ENCODE measurements at places on chromosomes 5 and 9.
A peak's percentile ranks its signal among the peaks of the same experiment; 100 is the strongest.

GRCh38 chr9:95087659-95088242, 229.8 kb downstream of the FANCC start:
- DNase-seq: peak; percentile 50

DNA sequence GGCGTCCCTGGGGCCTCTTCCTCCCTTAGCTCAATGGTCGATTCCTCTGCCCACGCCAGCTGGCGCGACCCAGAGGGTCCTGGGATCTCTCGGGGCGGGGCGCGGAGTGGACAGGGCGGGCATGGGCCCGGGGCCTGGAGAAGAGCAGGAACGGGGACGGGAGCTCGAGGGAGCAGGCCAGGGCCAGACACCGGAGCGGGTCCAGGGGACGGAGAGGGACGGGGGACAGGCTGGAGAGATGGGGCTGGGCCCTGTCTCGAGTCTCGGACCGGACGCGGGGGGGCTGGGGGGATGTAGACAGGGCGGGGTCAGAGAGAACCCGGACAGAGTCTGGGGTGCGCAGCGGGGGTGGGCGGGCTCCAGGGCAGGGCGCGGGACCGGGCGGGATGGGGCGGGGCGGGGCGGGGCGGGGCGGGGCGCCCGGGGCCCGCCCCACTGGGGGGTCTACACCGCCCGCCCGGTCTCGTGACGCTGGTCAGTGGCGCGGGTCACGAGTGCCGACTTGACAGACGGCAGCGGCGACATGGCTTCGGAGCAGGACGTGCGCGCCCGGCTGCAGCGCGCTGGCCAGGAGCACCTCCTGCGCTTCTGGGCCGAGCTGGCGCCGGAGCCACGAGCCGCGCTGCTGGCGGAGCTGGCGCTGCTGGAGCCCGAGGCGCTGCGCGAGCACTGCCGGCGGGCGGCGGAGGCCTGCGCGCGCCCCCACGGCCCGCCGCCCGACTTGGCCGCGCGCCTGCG, at the start of gene UAP1L1:
UAP1L1 (plus strand) TSS at position 508 of the 738 bp plus-strand sequence; CDS start at position 524, 16 bp downstream.
- peak; percentile 45 for DNase-seq

DNA sequence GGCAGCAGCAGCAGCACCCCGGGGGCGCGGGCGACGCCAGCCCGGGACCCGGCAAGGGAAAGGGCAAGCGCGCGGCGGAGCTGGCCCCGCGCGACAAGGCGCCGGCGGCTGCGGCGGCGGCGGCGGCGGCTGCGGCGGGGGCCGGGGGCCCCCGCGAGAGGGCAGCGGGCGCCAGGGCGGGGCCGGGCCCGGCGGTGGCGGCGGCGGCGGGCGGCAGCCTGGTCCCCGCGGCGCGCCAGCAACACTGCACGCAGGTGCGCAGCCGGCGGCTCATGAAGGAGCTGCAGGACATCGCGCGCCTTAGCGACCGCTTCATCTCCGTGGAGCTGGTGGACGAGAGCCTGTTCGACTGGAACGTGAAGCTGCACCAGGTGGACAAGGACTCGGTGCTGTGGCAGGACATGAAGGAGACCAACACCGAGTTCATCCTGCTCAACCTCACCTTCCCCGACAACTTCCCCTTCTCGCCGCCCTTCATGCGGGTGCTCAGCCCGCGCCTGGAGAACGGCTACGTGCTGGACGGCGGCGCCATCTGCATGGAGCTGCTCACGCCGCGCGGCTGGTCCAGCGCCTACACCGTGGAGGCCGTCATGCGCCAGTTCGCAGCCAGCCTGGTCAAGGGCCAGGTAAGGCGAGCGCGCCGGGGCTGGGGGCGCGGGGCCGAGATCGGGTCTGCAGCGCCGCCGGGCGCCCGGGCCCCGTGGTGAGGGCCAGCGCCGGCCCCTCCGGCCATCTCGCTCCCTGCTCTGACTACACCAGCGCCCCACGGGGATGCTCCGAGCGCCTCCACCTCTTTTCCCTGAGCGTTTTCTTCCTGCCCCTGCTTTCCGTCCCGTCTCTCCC, at the start of gene UBE2QL1:
UBE2QL1 (plus strand) TSS at position 238 of the 843 bp plus-strand sequence; CDS start at position 273, 35 bp downstream.
- no peak for DNase-seq

GRCh38 chr5:61969347-61969746, 336.7 kb upstream of the KIF2A start:
- DNase-seq: no peak

GRCh38 chr5:143657647-143658285, 154.2 kb upstream of the HMHB1 start:
- peak; percentile 33 for DNase-seq

DNA sequence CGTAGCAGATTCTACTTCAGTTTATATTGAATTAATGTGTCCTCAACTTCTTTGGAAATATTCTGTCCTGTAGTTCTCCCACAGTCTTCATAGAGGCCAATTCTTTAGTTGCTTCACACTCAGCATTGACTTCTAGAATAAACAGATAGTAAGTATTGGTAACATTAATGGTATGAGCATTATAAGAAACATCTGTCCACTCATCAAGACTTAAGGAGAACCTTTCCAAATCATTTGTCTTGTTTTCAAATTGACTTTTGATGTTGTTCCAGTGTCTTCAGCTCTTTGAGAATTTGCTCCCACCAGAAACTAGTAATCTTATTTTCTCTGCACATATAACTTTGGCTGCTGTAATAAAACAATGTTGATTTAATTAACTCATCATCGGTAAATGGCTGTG, 18.3 kb downstream of the RANBP17 start:
- DNase-seq: no peak

DNA sequence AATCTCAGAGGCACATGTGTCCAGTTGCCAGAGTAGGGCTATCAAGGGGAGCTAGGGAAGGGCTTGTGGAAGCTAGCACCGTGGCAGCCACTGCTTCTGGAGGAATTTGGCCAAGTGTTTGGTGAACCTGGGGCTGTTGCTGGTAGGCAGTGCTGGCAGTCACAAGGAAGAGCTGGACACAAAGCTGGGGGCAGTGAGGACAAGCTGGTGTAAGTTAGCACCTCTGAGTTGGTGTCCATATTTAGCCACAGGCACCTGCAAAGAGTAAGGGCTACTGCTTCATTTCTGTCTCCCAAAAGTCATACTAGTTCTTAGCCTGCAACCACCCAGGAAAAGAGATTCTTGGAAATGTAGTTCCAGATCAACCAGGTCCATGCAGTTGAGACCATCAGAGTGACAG, 359.4 kb downstream of the CSNK1G3 start:
- DNase-seq: no peak

- DNase-seq: no peak
These were observed 799.1 kb downstream of the TAF11L14 start for GRCh38 chr5:18433336-18433735.

DNA sequence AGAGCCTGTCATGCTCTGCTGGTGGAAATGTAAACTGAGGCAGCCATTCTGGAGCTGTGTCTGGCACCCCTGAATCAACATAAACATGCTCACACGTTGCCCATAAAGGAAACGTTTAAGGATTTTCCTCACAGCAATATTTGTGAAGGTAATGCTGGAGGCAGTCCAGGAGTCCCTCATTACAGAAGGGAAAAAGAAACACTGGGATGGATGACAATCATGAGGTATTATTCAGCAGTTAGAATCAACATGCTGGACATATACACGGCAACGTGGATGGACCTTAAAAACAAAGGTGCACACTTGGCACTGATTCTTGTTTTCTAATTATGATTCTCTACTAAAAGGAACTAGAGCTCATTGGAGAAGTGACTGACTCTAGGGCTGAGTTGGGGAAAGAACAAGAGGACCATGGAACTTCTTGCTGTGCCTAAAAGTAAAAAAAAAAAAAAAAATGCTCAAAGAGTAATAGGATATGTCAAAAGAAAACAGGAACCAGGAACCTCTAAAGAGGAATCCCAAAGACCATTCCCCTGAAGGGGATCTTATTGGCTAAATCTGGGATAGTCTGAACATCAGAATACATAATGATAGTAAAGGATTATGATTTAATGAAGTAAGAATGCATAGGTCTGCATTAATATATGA, 18.6 kb downstream of the B4GALT1 start:
- DNase-seq: no peak

GRCh38 chr5:107658528-107658927, 12.2 kb downstream of the EFNA5 start:
- DNase-seq: no peak

DNA sequence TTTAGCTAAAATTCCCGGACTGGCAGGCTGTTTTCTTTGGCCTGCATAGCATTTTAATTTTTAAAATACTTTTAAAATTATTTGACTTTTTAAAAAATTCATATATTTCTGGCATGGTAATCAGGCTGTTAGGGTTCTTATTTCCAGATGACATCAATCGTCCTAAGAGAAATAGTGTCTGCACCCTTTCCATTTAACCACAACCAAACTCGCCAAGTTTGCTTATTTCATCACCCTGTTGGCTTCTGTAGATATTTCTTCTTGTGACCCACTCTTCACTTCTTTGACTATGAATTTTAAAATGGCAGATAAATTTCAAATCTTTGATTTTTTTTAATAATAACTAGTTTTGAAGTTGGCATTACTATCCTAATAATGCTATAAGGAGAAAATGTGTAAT, 675.7 kb upstream of the FTMT start:
- no peak for DNase-seq

GRCh38 chr9:125745018-125745417, 2.2 kb upstream of the PBX3 start:
- DNase-seq: no peak

DNA sequence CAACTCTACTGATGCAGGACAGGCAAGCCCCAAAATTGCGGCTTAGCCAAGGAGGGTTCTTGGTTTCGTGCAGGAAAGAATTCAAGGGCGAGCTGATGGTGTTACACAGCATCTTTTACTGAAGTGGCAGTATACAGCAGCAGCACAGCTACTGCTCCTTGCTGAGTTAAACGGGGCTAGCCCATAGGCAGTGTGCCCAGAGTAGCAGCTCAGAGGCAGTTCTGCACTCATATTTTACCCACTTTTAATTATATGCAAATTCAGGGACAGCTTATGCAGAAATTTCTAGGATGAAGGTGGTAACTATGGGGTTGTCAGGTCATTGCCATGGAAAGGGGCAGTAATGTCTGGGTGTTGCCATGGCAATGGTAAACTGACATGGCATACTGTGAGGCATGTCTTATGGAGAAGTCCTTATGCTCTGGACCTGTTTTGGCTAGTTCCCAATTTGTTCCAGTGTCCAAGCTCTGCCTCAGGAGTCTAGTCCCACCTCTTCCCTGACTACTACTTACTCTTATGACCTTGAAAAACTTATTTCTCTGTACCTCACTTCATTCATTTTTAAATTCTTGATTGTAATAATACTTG, 2.0 kb upstream of the SPINK9 start:
- DNase-seq: no peak

DNA sequence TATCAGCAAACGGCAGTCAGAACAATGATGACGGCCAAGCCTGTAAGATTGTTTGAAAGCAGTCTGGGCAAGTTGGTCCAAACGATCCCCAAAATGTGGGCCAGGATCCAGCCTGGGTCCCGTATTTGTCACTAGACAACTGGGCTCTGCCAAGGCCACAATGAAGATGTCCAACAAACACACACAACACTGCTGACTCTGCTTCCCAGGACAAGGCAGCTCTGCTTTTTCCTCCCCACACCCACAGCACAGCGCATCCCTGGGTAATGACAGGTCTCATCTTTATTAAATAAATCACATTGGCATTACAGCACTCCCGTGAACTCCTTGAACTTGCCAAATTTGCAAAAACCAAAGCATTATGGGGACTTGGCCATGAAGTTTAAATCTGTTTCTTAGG, 424.1 kb upstream of the ACTBL2 start:
- DNase-seq: no peak

GRCh38 chr5:142119051-142119625, 10.6 kb downstream of the NDFIP1 start:
- no peak for DNase-seq

DNA sequence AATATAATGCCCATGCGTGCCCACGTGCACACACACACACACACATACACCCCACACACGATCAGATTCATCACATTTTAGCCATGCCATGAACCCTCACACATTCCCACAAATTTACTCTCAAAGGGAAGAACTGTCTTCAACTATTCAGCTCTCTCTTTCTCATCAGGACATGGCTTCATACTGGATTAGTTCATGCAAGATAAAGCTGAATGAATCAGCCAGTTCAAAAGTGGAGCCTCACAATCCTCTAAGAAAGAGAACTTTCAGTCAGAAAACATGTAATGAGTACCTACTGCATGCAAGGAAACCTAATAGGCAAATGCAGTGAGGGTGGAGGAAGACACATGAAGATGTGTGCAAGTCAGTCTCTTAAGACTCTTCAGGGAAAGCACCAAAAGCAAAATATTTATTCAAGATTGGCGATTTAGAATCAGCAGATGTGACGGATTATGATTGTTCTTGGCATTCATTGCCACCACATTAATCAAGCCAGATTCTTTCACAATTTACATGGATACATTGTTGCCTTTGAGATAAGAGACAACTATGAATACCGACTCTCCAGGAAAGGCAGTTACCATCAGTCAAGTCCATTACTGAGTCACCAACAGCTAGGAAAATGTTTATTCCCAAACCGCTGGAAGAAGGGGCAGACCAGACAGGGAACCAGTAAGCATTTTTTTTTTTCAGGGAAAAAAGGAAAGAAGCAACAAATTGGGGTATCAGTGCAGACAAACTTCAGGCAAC, 30.3 kb upstream of the PUM3 start:
- DNase-seq: no peak

GRCh38 chr5:98503616-98504015, 269.8 kb upstream of the RGMB start:
- DNase-seq: no peak

- DNase-seq: no peak
These were observed 282.3 kb upstream of the TUT7 start for GRCh38 chr9:86636519-86636918.
